ENCODE measurements at places on chromosomes 1 and 21. TPM values are rescaled to one million over a fixed set of nuclear protein-coding genes. Genes with fewer than 3 reads are reported as not detected.

The ENAH gene
- total RNA-seq = 119 TPM

The ATP8B2 gene
- 291 TPM for total RNA-seq

The FOXD2 gene
- total RNA-seq = 4.9 TPM

The GIPC2 gene
- total RNA-seq = 3.2 TPM

The SPRR5 gene
- total RNA-seq = not detected

The SLAMF7 gene
- total RNA-seq = 2.7 TPM

The SLC44A5 gene
- total RNA-seq = 0.28 TPM

The CEPT1 gene
- 31.0 TPM for total RNA-seq

The PPM1J gene
- 2.3 TPM for total RNA-seq

The OR6N2 gene
- not detected for total RNA-seq

DNA sequence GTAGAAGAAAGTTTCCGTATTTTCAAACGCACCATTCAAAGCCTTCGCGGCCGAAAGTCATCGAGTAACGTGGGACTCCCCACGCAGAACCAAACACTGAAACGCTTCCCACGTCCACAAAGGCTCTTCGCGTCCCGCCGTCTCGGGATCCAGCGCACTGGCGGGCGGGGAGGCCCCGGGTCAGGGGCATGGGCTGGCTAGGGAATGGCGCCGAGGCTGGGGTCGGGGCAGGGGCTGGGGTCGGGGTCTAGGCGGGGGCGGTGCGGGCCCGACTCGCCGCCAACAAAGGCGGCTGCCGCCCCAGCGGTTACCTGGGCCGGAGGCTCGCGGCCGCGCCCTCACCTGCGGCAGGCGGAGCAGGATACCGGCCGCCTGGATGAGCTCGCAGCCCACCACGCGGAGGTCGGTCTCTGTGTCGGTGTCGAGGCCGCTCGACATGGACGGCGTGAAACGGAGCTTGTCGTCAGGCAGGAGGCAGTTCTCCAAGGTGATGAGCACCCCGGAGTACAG, 403 bp downstream of the CCNL2 start:
- H3K27me3 ChIP-seq = no peaks in the 10 kb centered on the region
- peak overlapping the region; percentile 86 for H3K27ac ChIP-seq
- no peak for DNase-seq

DNA sequence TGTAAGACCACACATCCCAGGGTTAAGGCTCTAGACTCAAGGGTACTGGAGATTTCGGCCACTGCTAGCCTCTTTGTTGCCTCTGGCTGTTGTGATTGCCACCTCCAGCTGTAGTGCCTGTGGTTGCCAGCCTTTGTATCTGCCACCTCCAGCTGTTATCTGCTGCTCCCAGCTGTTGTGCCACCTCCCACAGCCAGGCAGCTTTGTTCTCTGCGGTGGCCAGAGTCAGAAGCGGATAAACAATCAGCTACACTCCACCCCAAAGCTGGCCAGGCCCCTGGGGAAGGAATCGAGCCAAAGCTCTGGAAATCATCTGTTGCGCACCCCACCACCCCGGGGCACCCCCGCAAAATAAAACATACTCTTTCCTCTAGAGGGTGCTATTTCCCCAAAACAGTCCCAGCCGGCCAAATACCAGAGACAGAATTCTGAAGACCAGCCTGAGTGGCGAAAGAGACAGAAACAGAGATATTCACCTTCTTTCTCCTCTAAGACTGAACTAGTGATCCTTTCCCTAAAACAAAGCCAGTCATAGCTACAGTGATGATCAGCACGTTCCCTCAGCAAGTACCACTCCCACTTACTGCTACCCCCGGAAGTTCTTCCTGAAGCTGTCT, 14.8 kb upstream of the PIGM start:
- H3K27me3 ChIP-seq = no peaks in the 10 kb centered on the region
- H3K36me3 ChIP-seq = no peaks in the 10 kb centered on the region
- H3K4me3 ChIP-seq = peak overlapping the region; percentile 43
- peaks cover 12% of the 10 kb centered on the region for H3K4me1 ChIP-seq

DNA sequence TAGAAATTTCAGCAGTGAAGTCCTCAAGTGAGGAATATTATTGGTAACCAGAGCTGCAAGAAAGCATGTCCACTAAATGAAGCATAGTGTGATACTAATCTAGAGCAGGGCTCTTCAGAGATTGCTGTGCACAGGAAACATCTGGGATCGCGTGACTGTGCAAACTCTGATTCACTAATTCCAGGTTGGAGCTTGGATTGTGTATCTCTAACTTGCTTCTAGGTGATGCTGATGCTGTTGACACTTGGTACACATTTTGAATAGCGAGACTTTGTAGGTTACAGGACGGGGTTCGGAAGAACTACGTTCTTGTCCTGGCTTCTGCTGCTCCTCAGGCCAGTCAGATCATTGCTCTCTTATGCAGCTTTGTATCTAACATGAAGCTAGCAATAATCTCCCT, 66.5 kb downstream of the PRRX1 start:
- peak overlapping the region; percentile 57 for H3K27ac ChIP-seq
- peaks cover 10% of the 10 kb centered on the region for H3K36me3 ChIP-seq
- no peaks in the 10 kb centered on the region for H3K27me3 ChIP-seq
- peaks cover 30% of the 10 kb centered on the region for H3K4me1 ChIP-seq
- no peak for DNase-seq

- H3K27me3 ChIP-seq = no peaks in the 10 kb centered on the region
- H3K4me3 ChIP-seq = peak overlapping the region; percentile 52
- no peak for DNase-seq
- peak overlapping the region; percentile 89 for H3K27ac ChIP-seq
- H3K4me1 ChIP-seq = peaks cover 19% of the 10 kb centered on the region
Measured at GRCh38 chr1:47190857-47191256, 1.0 kb upstream of the PDZK1IP1 start.

DNA sequence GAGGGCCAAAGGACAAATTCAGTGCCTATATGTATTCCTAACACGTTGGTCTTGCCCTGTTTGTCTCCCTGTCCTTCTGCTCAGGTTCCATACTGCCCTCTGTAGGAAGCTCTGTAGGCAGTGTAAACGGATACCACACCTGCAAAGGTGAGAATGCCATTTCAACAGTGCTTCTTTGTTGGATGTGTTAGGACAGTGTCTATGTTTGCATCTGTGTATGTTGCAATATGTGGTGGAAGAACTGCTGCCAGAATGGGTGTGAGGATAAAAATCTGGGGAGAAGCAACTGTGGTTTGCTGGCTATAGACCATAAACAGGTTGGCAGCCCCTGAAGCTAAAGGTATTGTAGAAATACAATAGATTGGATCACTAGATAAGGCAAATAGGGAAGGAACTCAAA, 113.1 kb upstream of the BMP8A start:
- DNase-seq = no peak
- H3K27ac ChIP-seq = no peak overlapping the region
- peaks cover 6% of the 10 kb centered on the region for H3K4me1 ChIP-seq
- no peak overlapping the region for H3K4me3 ChIP-seq
- no peaks in the 10 kb centered on the region for H3K27me3 ChIP-seq

DNA sequence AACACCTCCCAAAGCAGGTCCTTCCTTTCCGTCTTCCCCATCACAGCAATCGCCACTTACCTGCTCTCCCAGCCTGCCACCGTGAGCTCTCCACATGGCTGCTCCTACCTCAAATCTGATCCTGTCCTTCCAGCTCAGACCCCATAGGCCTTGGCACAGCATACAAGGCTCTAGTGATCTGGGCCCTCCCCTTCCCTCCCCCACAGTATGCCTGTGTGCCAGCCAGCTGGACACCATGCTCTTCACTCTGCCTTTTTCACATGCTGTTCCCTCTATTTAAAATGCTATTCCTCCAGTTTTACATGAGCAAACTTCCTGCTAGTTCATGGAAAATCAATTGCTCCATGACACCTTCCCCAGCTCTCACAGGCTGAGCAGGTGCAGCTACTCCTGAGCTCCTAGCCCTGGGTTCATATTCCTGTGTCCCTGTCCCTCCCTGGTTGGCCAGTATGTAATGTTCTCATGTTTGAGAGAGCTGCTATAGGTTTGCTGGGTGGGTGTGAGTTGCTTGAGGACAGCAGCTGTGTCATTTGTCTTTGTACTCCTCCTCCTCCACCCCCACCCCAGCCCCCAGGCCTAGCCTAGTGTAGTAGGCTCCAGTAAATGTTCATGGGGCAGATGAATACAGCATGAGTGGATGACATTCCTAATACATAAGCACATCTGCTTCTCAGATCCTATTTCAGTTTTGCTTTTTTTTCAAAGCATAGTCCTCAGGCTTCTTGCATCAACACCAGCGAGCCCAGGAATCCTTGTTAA, 6.3 kb upstream of the TNNT2 start:
- DNase-seq = no peak
- H3K27me3 ChIP-seq = no peaks in the 10 kb centered on the region
- no peak overlapping the region for H3K4me3 ChIP-seq
- no peak overlapping the region for H3K27ac ChIP-seq
- H3K4me1 ChIP-seq = no peaks in the 10 kb centered on the region

DNA sequence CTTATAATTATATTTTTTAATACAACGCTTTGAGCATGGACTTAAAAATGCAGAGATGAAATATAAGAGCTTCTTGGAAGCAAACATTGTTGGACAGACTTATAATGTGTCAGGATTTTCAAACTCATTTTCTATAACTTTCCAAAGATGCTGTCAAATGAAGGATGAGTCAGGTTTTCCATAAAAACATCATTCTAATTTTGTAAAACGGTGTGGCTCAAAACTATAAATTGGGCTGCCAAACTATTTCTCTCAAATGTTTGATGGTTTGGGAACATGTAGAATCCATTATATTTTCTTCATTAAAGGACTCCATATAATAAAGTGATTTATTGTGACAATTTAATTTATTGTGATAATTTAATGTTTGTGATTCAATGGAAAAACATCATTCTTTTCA, 511.2 kb downstream of the USP25 start:
- H3K4me1 ChIP-seq = no peaks in the 10 kb centered on the region
- no peak for DNase-seq
- H3K4me3 ChIP-seq = no peak overlapping the region
- H3K27ac ChIP-seq = no peak overlapping the region
- no peaks in the 10 kb centered on the region for H3K36me3 ChIP-seq

DNA sequence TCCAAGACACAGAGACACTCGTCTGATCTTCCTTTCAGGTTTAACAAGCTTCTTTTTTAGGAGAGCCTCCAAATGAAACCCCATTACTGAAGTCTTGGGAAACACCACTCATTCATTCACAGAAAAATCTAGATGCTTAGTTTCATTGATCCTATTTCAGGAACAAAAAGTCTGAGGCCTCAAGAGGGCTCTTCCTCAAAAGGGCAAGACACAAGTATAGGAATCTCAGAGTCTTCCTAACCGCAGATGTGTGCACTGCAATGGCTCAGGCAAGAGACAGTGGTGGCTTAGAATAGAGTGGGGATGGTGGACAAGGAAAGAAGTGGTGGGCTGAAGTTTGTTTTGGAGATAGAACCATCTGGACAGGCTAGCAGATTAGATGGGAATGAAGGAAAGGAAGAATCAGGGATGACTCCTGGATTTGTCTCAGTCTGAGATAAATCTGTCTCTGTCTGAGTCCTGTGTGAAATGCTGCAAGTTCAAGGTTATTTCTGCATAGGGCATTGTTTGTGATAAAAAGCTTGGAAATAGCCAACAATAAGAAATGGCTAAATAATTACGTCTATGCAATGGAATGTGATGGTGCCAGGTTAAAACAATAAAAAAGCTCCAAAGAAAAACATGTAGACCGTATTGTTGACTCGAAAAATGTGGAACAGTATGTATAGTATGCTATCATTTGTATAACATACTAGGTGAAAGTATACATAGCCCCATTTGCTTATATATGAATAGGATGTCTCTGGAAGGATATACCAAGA, 8.9 kb upstream of the CTSE start:
- no peaks in the 10 kb centered on the region for H3K27me3 ChIP-seq
- H3K27ac ChIP-seq = no peak overlapping the region
- H3K36me3 ChIP-seq = no peaks in the 10 kb centered on the region
- H3K4me1 ChIP-seq = no peaks in the 10 kb centered on the region
- no peak overlapping the region for H3K4me3 ChIP-seq
- no peak for DNase-seq

- H3K27me3 ChIP-seq = no peaks in the 10 kb centered on the region
- no peaks in the 10 kb centered on the region for H3K36me3 ChIP-seq
- H3K27ac ChIP-seq = peak overlapping the region; percentile 72
- H3K4me1 ChIP-seq = peaks cover 30% of the 10 kb centered on the region
- DNase-seq = peak; percentile 62
Measured at GRCh38 chr1:28248273-28249012, 10.9 kb upstream of the SESN2 start.

- H3K4me3 ChIP-seq = no peak overlapping the region
- H3K27me3 ChIP-seq = no peaks in the 10 kb centered on the region
- no peak for DNase-seq
- H3K36me3 ChIP-seq = no peaks in the 10 kb centered on the region
Measured at GRCh38 chr1:65470766-65471165, 50.3 kb downstream of the LEPR start.

DNA sequence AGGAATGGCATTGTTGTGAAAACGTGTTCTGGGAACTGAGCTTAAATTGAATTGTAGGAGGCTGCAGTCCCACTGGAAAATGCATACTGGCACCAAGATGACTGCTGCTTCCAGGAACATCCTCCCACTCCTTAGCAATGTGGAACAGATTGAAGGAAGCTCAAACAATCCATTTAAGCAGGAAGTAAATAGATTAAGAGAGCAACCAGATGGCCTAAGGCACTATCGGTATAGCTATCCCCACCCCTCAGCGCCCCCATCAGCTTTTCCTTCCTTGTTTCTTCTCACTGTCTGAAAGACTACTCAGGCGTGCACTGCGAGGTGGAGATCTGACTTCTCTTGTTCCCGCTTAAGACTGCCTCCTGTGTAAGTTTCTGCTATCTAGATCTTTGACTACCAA, 4.0 kb upstream of the IFI16 start:
- peaks cover 18% of the 10 kb centered on the region for H3K4me1 ChIP-seq
- no peak overlapping the region for H3K27ac ChIP-seq
- H3K36me3 ChIP-seq = no peaks in the 10 kb centered on the region
- DNase-seq = no peak
- no peak overlapping the region for H3K4me3 ChIP-seq
- H3K27me3 ChIP-seq = no peaks in the 10 kb centered on the region

DNA sequence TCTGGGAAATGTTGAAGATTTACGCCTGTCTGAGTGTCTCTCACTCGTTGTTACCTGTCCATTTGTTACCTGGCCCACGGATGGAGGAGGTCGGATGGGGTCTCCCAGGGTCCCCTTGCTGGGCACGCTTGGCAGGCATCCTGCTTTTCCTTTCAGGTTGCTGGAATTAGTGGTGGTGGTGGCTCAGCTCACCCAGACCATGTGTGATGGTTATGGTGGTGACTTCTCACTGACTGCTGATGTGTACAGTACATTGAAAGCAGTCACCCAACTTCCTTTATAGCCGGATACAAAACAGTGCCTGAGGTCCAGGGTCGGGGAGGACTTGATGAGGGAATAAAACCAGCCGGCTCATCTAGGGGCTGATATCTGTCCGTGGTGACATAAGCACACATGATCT, 19.5 kb downstream of the MAPKAPK2 start:
- no peaks in the 10 kb centered on the region for H3K36me3 ChIP-seq
- no peak overlapping the region for H3K4me3 ChIP-seq
- DNase-seq = no peak
- H3K4me1 ChIP-seq = peaks cover 51% of the 10 kb centered on the region
- H3K27me3 ChIP-seq = no peaks in the 10 kb centered on the region
- H3K27ac ChIP-seq = no peak overlapping the region

Measured in thoracic aorta (tissue), 2 donors.